ENCODE measurements at places on chromosomes 6 and 20. TPM values are rescaled to one million over a fixed set of nuclear protein-coding genes. Genes with fewer than 3 reads are reported as not detected.

- DNase-seq: no peak
These were observed 211.0 kb upstream of the ARG1 start for GRCh38 chr6:131362070-131362469.

DNA sequence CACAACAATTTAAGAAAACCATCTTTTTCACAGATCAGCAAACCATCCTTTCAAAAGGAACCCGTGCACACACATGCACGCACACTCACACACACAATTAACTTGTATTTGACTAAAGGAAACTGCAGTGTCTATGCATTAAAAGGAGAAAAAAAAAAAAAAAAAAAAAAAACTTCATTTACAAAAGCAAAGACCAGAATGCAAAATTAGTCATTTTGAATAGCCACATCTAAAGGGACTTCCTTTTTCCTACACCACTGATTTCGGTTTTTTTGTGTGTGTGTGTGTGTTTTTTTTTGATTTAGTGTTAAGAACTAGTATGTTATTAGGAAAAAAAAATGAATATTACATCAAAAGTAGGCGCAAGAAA, 6.3 kb downstream of the ZMYND8 start:
- no peak for DNase-seq

- DNase-seq: no peak
These were observed 14.8 kb downstream of the SLC35A1 start for GRCh38 chr6:87487555-87487954.

GRCh38 chr6:2952557-2953095, 18.7 kb downstream of the SERPINB6 start:
- peak; percentile 73 for DNase-seq

GRCh38 chr6:107812234-107812769, 11.8 kb downstream of the SCML4 start:
- DNase-seq: peak; percentile 15

DNA sequence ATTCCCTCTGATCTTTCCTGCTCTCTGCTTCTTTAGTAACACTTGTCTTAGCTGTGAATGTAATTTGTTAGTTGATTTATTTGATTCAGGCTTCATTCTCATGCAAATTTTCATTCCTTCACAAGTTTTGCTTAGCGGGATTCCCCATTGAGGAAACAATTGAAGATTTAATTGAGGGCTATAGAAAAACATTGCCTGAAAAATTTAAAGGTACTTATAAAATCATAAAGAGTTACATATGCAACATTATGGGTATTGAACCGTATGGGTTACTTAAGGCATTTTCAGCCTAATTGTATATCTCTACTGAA, 11.9 kb upstream of the ZSCAN9 start:
- DNase-seq: no peak

- DNase-seq: no peak
These were observed 83.8 kb upstream of the FOXO3 start for GRCh38 chr6:108476847-108477430.

GRCh38 chr20:53954723-53955658, 115.4 kb downstream of the BCAS1 start:
- DNase-seq: no peak

DNA sequence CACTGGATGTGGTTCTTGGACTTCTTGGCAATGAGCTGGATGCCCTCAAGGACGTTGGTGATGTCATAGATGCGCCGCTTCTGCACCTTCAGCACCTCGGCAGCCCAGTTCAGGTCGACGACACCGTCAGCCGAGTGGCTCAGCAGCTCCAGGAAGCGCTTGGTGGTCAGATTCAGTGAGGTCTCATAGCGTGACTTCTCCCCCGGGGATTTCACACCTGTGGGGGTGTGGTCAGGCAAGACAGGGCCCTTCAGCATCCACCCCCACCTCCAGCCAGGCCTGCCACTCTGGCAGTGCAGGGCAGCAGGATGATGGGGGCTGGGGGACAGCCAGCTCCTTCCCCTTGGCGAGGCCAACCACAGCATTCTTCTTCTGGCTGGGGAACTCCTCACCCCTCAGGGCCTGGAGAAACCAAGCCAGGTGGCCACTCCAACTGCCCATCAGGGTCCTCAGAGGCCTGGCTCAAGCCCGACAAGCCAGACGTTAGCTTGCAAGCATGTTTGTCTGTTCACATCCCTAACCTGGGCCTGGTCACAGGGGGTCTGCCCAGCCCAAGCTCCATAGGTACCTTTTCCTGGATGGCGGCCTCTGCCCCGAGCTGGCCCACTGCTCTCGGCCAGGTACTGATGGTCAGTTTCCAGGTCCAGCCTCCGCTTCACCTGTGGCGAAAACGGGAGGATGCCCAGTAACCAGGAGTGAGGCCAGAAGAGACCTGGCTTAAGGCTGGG, 5.7 kb upstream of the NECAB3 start:
- DNase-seq: peak; percentile 77

The PDYN gene
- total RNA-seq: not detected

DNA sequence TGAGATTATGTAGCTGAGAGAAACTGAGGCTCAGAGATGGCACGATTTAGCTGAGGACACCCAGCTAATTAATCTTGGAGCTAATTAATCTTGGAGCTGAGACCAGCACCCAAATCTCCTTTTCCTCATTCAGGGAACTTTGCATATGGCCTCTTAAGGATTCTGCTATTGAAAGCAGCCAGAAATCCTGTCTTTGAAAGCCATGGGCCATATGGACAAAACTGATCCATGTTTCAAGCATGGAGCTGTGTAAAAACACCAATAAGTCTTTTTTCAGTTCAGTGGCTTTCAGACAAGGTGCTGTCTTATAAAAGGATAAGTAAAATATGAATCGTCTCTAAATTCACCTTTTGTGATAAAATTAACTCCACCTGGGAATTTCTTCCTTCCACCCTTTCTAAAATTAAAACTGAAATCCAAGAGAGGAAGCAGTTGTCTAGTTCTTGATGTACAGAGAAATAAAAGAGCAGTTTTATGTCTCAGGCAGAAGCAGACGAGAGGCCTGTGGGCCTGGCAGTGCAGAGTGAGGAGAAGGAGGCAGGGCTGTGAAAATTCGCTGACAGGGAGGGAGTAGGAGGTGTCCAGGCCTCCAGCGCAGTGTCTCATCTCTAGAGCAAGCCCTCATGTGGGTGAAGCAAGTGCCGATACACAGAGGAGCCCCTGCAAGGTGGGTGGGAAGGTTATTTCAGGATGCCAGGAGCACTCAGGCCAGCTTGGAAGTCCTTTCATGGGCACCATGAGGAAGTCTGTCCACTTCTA, 266.9 kb downstream of the UST start:
- no peak for DNase-seq

DNA sequence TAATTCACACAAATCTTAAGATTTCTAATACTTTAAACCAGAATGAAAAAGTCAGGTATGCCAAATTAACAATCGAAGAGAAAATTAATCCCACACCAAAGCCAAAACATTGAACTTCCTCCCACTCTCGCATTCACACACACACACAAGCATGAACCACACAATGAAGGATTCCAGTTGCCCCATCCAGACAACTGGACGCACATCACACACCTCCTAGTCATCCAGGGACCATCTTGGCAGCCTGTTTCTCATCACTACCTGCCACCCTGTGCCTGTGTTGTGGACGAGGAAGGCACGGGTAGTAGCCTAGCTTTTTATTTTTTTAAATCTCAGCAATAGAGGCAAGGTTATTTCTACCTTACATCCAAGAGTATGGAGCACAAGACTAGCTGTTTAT, 15.2 kb downstream of the B4GALT5 start:
- no peak for DNase-seq

DNA sequence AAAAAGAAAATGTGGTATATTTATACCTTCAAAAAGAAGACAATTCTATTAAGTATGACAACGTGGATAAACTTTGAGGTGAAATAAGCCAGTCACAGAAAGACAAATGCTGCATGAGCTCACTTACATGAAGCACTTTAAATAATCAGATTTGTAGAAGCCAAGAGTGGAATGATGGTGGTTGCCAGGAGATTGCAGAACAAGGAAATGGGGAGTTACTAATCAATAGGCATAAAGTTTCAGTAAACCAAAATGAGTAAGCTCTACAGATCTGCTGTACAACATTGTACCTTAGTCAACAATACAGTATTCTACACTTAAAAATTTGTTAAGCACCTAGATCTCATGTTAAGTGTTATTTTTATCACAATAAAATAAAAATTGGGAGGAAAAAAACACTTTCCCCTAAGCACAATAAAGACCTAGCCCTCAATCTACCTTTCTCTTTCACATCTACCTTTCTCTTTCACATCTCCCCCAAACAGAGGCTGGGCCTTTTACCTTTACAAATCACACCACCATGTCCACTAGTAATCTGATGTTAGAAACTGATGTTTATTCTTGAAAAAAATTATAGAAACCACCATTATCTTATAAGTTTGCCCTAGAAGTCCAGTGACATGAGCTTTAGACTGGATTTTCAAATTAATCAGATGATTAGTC, 73.9 kb downstream of the PKIB start:
- no peak for DNase-seq

DNA sequence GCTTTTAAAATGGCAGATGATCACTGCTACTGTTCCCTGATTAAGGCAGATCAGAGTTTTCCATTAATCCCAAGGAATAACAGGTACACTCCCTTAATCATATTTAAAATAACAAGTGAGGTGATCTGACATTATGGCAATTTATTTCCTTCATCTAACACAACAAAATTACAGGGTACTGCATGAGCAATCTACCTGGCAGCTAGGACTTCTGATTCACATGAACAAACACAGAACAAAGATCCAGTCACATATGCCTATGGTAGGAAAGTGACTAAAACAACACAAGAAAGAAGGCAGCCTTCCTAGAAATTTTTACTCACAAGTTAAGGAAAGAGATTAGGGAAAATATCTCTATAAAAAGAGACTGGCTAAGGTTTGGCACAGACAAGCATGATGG, 33.2 kb downstream of the MAP7 start:
- no peak for DNase-seq

The OPRM1 gene
- not detected for total RNA-seq

- no peak for DNase-seq
These were observed 709.8 kb downstream of the EPM2A start for GRCh38 chr6:145025488-145025887.

The ZSCAN12 gene
- total RNA-seq: 11.4 TPM

GRCh38 chr20:44437497-44437896, 38.2 kb upstream of the TTPAL start:
- no peak for DNase-seq

- no peak for DNase-seq
These were observed 532.0 kb downstream of the BCKDHB start for GRCh38 chr6:80638213-80639055.

The BTNL2 gene
- total RNA-seq: not detected

GRCh38 chr20:61573415-61574305, 321.6 kb downstream of the CDH4 start:
- no peak for DNase-seq

GRCh38 chr6:53547166-53547810, 2.4 kb upstream of the GCLC start:
- DNase-seq: no peak

GRCh38 chr20:51122931-51123658, 100.2 kb upstream of the KCNG1 start:
- DNase-seq: no peak

DNA sequence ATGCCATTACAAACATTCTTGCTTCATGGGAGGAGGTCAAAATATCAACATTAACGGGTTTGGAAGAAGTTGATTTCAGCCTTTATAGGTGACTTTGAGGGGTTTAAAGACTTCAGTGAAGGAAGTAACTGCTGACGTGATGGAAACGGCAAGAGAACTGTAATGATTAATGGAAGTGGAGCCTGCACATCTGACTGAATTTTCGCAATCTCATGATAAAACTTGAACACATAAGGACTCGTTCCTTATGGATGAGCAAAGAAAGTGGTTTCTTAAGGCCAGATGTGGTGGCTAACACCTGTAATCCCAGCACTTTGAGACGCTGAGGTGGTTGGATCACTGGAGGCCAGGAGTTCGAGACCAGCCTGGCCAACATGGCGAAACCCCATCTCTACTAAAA, 226.1 kb downstream of the BCAS1 start:
- DNase-seq: no peak

The TULP4 gene
- 29.6 TPM for total RNA-seq

GRCh38 chr6:37092923-37093727, 76.8 kb upstream of the PIM1 start:
- DNase-seq: no peak

The SPINT4 gene
- total RNA-seq: not detected

GRCh38 chr6:143015300-143015706, 45.4 kb upstream of the AIG1 start:
- DNase-seq: no peak
